ENCODE measurements at places on chromosomes 6 and 20.
A peak's percentile ranks its signal among the peaks of the same experiment; 100 is the strongest.

DNA sequence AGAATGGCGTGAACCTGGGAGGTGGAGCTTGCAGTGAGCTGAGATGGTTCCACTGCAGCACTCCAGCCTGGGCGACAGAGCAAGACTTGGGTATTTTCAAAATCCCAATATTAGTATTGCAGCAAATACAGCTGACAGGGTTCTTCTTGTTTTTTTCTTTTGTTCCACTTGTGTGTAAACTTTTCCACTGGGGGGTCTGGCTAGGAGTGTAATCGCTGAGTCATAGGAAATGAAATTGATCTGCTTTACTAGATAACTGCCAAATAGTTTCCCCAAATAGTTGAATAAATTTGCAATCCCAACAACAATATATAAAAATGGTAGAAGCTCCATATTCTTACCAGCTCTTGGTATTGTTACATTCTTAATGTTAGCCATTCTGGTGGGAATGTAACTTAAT is 526.0 kb upstream of the SOX4 start:
- no peak for DNase-seq

DNA sequence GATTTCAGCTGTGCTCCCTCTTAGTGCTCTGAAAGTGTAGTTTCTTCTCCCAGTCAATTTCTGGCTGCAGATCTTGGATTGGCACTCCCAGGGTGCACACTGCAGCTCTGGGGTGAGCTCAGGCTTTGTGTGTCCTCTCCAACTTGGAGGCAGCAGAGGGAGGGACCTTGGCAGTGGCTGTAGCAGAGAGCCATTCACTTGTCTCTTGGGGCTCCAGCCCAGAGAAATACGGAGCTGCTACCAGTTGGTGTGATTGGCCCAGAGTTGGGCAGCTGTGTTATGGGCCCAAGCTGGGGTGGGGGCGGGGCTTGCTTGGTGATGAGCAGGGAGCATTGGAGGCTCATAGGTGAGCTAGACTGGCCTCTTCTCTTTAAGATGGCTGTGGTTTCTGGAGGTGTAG is 65.9 kb downstream of the KLHL32 start:
- no peak for DNase-seq

- DNase-seq: no peak
Measured at GRCh38 chr6:43391440-43392031, 22.1 kb upstream of the ZNF318 start.

- no peak for DNase-seq
Measured at GRCh38 chr6:169974663-169975062, 223.2 kb downstream of the ERMARD start.

DNA sequence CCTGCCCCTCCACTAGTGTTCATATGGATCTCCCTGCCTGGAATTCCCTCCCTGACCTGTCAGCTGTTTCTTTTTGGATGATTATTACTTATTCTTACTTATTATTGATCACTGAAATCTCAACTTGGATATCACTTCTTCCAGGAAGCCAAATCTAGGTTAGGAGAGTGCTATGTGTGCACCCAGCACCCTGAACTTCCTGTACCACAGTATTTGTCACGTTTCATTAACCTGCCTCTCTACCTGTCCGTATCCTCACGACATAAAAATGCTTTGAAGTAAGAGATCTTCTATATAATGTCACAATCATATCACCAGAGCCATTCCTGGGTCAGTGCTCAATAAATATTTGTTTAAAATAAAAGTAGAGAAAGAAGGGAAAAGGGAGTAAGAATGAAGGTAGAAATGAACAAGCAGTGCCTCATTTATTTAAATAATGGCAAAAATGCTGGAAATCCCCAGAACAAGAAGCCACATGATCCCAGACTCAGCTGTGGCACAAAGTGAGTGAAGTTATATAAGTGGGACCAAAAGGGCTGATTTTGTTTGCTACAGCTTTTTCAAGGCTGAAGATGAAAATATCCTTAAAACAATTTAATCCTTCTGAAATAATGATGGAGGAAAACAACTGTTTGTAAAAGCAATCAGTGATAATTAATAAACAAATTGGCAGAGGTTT is 88.0 kb upstream of the MANEA start:
- DNase-seq: no peak

DNA sequence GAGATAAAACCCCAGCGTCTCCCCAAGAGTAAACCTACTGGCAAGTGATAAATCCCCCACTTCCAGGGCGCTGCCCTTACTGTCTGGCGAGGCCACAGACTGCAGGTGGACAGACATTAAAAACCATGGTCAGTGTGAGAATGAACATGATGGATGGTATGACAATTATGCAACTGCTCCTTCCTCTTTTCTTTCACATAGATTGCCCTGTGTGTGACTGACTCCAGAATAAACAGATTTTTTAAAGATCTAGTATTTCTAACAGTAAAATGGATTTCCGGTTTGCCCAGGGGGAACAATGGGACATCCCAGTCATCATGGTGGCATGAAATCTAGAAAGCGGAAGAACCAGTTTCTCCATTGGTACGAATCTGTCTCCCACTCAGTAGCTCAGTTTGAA is 153.7 kb downstream of the FOXC1 start:
- no peak for DNase-seq

- DNase-seq: no peak
Measured at GRCh38 chr6:42226161-42226611, 8.5 kb upstream of the MRPS10 start.

- no peak for DNase-seq
Measured at GRCh38 chr6:32982084-32982701, 13.8 kb downstream of the BRD2 start.

- DNase-seq: no peak
Measured at GRCh38 chr6:159959165-159959975, 9.5 kb upstream of the IGF2R start.

GRCh38 chr20:2519115-2519809 is 10.5 kb upstream of the ZNF343 start:
- DNase-seq: no peak

- peak; percentile 4 for DNase-seq
Measured at GRCh38 chr6:130625825-130626527, 201.2 kb upstream of the SMLR1 start.

DNA sequence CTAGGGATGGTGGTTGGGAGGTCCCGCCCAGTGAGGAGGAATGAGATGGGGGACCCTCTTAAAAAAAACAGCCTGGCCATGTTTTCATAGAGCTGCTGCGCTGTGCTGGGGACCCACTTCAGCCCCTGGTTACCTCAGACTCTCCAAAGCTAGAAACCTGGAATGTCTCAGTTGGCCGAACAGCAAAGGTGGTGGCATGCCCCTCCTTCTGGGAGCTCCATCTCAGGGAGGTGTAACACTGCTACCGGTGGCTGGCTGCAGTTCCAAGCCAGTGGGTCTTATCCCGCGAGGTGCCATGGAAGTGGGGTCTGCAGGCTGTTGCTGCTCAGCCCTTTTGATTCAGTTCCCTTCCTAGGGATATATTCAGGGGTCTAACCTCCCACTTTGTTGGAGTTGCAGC is 35.7 kb upstream of the TFB1M start:
- no peak for DNase-seq

DNA sequence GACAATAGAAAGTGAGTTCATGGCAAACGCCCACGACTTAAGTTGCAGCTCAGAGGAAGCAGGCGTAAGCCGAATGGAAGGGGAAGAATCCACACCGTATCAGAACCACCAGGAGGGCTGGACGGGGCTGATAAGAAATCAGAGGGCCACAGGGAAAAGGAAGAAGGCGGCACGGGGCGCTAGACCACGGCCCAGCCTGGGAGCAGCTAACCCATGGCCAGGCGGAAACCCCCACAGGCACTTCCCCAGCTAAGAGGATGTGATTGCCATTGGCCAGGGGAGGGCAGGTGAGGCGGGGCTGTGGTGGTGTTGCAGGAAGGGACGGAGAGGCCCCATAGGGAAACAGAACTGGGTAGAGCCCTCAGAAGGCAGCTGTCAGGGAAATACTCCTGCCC is 174.0 kb upstream of the AFDN start:
- DNase-seq: no peak

- no peak for DNase-seq
Measured at GRCh38 chr6:150857945-150858308, 7.6 kb upstream of the MTHFD1L start.

GRCh38 chr20:61911824-61912223 is 153.9 kb downstream of the TAF4 start:
- DNase-seq: no peak

GRCh38 chr6:16704401-16705045 is 56.7 kb downstream of the ATXN1 start:
- peak; percentile 61 for DNase-seq

DNA sequence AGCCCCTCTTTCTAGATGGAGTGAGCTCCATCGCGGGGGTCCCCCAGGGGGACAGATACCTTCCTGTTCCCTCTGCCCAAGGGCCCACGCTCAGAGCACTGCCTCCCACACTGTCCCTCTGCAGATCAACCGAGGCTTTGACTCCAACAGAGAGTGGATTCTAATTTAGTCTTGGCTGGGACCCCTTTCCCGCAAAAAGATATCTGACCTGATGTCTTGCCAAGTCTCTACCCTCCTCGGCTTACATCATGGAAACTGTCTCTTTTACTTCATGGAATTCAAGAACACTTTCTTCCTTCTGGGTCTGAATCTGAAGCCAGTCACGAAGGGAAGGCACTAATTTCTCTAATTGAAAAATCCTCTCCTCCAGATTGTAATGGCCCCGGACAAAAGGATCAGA is 278.0 kb downstream of the BMP7 start:
- no peak for DNase-seq

DNA sequence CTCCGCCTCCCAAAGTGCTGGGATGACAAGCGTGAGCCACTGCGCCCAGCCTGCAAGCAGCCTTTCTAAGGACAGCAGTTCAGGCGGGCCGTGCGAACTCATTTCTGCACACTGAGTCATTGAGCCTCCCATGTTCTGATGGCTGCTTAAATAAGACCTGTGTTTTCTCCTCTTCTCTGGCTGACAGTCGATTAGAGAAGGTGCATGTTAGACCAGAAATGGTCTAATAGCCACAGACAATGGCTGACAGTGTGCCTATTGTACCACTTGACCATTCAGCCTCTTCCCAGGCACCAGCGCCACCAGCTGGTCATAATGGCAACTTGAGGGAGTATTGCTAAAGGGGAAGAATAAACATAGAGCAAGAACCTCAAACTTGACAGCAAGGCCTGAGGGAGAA is 6.2 kb downstream of the CST11 start:
- DNase-seq: no peak

DNA sequence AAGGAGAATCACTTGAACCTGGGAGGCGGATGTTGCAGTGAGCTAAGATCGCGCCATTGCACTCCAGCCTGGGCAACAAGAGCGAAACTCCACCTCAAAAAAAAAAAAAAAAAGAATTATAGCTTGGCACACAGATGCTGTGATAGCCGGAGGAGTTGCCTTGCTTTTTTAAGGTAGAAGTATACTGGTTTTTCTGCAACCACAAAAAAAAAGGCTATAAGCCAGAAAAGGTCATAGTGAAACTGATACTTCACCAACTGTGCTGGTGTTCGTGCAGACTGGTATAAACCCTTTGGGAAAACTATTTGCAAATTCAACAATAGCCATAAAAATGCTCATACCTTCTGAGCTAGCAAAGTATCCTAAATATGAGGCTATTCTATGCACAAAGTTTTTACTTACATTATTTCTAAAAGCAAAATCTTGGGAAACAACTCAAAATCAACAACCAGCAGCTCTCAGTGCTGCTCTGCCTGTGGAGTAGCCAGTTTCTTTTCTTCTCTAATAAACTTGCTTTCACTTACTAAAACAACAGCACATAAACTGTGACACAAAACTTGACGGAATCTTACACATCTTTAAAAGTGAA is 44.0 kb downstream of the B4GALT5 start:
- DNase-seq: no peak

DNA sequence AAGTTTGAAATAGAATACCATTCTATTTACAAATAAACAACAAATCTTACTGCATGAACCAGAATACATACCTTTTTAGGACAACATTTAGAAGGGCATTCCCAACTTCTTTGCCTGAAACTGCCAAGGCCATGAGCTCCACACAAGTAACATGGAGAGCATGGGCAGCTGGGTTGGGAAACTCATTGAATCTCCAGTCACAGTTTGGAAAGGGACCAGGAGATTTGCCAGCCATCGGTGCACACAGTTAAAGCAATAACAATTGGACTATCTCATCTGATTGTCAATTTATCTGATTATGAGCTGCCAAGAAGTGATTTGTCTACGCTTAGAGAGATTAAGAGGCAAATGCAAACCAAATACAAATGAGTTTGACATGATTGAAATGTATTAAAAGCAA is 19.9 kb downstream of the ARG1 start:
- DNase-seq: no peak

DNA sequence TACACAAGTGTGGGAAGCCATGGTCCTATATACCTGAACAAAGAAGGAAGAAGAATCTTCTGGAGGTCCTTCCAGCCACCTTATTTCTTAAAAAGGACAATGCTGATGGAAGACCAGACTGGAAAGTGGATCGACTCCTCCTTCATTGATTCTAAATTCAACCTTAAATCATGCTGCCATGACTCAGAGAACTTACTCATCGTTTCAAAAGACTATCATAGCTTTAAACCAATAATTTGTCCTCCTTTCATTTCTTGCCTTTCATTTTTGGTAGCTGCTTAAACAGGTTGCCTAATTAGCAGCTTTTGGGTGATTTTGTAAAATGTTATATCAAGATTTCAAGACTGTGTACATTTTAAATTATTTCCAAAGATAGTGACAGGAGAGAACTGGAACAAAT is 60.8 kb downstream of the RTN4IP1 start:
- DNase-seq: no peak

DNA sequence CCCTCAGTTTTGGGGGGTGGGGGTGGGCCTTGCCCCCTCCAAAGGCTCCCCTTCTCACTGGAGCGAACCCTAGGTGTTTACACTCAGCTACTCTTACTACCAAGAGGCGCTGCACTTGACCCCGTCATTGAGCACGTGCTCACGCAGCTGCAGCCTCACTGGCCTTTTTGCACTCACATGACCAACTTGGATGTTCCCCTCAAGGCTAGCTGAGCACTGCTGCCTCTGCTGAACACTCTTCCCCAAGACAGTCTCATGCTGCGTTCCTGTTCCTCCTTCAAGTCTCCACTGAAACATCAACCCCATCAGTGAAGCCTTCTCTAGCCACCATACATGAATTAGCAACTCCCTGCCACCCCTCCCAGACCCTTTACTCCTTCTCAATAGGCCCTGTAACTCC is 4.0 kb downstream of the SOD2 start:
- no peak for DNase-seq

DNA sequence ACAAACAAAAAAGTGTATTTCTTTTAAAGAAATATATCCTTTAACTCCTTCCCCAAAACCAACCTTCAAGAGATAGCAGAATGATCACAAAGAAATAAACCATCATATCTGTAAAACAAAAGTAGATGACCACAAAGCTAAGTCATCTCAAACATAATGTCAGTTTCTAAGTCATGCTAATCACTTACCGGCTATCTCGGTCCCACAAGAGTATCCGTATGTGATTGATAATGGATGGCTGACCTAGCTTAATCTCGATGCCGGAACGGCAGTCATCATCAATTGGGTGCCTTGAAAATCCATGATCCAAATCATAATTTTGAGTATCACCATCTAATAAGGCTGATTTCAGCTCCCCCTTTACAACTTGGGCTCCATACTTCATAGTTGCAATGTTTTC is 59.7 kb downstream of the BTBD9 start:
- no peak for DNase-seq

DNA sequence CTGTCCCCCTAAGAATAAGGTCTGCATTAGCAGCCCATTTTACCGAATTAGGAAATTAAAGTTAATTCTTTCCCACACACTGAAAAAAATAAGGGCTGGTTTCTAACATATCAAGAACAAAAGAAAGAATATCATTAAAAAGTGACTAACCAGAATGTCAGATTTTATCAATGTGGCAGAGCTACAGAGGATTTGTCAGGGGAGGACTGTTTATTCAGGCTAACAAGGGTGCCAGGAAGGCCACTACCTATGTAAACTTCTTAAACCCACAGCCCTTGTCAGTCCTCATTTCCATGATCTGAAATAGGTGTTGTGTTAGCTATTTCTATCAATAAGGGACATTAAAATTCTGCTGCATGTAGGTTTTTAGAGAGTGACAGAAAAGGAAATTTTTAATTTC is 76.4 kb downstream of the BACH2 start:
- DNase-seq: no peak

All from stimulated activated CD4-positive, alpha-beta T cell treated with anti-CD3 and anti-CD28 coated beads, Interleukin-15, amount 100 ng/mL, for 48 hours (primary cell).